ENCODE measurements at places on chromosomes 6 and 20.

DNA sequence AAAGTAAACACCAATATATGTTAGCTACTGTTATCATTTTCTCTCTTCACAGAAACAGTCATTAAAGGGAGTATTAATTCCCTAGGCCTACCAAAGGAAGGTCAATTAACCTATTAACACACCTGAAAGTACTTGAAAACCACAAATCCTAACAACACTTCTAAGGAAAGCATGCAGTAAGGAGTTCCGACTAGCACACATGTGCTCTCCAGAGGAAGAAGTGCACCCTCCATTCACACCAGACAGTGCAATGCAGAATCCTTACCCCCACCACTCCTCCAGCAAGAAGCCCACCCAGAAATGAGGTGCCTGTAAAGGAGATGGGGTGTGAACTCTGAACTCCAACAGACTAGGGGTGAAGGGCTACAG lies 58.7 kb downstream of the EPB41L2 start:
- DNase-seq, result no peak

DNA sequence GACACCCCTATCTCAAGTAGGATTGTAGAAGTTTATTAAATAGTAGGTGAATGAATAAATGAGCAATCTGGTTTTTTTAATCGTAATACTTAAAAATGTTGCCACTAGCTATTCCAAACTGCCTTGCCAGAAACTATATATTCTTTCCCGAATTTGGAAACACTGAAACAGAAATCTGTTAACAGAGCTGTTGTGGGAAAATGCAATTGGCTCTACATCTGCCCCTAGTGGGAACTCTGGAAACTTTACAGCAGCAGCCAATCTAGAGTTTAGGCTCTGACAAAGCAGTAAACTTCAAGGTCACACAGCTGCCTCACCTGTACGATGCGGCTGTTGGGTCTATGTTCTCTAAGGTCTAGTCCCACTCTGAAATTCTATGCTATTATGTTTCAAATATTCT lies 41.7 kb downstream of the SYNE1 start:
- DNase-seq, result no peak

GRCh38 chr6:17648745-17649144 lies 48.6 kb downstream of the FAM8A1 start:
- no peak for DNase-seq

GRCh38 chr6:80523531-80523997 lies 417.1 kb downstream of the BCKDHB start:
- no peak for DNase-seq

All from pancreas (tissue), 10 donors.